ENCODE measurements at places on chromosomes 7 and 10.

GRCh38 chr10:110664483-110665420 lies 20.6 kb downstream of the RBM20 start:
- peak; percentile 85 for DNase-seq

GRCh38 chr10:101238732-101239105 lies 9.5 kb upstream of the LBX1 start:
- no peak for DNase-seq

DNA sequence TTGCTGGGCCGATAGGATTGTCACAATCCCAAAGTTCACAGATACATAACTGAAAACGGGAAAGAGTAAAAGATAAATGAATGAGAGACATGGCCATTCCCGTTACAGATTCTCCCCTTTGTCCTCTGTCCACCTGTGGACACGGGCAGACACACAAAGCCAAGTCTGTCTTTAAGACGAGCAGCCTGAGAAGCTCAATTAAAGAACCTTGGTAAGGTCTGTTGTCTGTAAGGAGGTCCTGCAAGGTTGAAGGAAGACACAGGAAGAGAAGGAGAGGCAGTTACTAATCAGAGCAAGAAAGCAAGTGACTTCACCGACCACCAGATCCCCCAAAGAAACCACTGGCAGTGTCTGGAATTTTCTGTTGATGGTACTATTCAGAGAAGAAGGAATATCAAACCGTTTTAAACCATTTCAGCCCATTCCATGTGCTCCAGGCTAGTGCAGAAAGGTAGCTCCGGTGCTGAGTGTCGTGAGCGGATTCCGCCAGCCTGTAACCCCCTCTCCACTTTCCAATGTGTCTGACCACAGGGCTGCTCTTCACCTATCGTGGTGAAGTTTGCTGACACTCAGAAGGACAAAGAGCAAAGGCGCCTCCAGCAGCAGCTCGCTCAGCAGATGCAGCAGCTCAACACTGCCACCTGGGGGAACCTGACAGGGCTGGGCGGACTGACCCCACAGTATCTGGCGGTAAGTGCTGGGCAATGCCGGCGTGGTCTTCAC lies 252.6 kb downstream of the CELF2 start:
- peak; percentile 27 for DNase-seq

- DNase-seq = no peak
Measured at GRCh38 chr7:80440883-80441282, 71.0 kb downstream of the GNAT3 start.

DNA sequence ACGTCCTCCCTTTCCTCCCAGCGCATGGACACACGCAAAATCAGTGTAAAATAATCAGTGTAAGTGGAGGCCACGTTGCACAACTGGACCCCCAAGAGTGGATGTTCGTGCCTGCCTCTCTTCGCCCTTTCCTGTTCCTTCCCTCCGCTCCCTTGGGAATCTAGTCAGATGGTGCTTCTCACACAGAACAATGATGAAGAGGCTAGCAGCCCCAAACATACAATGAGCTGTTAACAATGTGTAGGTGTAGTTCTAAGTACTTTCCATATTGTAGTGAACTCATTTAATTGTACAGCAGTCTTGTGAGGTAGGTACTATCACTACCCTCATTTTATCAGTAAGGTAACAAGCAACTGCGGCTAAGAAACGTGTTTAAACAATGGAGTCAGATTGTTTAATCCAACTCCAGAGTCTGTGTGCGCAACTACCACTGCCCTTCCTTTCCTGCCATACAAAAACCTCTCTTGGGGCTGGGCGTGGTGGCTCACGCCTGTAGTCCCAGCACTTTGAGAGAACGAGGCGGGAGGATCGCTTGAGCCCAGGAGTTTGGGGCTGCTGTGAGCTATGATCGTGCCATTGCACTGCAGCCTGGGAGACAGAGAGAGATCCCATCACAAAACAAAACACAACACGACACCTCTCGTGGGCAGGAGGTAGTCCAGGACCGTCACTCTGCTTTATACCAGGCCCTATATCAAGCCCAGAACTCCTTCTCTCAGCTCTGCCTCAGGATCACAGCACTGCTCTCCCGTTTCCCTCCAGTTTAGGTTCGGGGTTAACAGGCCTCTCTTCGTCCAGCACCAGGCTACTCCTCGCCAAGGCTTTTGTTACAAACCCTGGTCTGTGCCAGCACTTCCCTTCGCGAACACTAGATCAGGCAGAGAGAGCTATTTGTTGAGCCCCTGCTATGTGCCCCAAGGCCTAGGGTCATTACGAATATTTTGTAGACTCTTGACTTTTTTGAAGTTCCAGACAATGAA lies 1.1 kb downstream of the FKBP9 start:
- DNase-seq = no peak

DNA sequence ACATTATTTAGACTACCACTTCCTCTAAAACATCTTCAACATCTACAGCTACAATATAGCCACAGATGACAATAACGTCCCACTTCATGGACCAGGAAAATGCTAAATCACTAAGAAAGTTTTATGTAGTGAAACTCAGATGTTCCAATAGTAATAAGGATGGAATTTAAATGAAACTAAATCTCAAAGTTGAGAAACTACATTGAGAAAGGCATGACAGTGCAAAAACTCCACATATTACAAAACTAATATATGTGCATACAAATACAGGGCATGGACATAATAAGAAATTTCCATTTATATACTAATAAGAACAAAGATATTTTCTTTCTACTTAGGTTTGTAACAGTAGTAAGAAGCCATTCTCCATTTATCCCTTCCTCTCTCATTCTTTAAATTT lies 31.1 kb downstream of the POT1 start:
- DNase-seq = no peak

- no peak for DNase-seq
Measured at GRCh38 chr7:135168489-135169140, 1.9 kb downstream of the CYREN start.

GRCh38 chr7:77329466-77330168 lies 86.5 kb downstream of the GSAP start:
- no peak for DNase-seq

DNA sequence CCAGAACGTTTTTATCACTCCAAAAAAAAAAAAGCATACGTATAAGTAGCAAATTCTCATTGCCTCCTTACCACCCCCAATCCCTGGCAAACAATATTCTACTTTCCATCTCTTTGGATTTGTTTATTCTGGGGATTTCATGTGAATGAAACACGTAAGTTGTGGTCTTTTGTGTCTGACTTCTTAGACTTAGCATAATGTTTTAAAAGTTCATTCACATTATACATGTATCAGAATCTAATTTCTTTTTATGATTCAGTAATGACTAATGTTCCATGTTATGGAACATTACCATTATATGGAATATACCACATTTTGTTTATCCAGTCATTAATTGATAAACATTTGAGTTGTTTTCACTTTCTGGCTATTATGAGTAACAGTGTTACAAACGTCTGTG lies 12.5 kb upstream of the KLHL7 start:
- no peak for DNase-seq

DNA sequence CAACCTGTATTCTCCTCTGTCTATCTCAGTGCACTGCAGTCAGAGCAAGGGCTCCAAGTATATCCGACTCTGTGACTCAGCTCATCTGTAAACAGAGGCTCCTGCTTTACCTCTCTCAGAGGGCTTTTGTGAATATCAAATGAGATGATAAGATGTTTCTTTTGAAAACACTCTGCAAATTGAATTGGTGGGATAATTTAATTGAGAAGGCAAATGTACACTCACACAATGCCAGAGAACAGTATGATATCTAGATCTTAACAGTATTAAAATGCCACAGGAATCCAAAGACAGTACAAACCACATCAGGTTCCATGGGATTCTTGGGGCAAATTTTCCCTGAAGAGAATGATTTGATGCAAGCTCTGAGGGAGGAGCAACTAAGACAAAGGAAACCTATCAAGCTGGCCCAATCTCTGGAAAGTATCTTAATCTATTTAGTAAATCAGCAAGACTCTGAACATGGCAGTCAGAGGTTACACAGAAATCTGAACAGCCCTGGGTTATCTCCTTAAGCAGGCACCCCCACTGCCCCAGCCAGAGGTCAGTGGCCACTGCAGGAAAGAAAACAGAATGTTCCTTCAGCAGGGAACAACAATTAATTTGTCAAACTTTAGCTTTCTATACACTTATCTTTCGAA lies 45.9 kb downstream of the DOCK4 start:
- peak; percentile 18 for DNase-seq

DNA sequence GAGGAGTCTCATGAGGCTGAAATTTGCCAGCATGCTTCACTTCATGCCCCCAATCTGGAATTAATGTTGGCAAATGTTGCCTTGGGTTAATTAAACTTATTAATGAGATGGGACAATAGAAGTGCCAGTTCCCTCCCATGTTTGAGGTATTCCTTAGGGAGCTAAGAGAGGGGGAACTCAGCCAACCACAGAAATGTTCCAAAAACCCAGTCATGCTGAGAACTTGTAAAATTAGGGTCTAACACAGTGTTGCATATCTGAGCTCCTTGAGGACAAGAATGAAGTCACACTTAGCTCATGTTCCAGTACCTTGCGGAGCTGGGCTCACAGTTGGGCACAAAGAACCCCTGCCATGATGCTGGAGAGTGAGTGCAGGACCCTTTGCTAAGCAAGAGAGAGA lies 89.4 kb downstream of the OAT start:
- DNase-seq = no peak

DNA sequence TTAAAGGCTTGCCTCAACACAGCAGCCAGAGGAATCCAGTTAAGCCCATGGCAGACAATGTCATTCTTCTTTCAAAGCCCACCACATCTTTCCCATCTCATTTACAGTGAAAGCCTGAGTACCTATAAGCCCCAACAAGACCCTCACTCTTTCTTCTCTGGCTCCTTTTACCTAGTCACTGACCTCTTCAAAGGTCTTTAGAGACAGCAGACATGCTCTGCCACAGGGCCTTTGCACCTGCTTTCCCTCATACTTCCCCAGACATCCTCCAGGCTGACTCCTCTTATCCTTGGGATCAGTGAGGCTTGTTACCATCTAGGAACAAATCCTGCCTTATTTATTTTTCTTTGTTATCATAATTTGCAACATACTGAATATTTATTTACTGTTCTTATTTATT lies 17.8 kb downstream of the HYAL4 start:
- DNase-seq = no peak

DNA sequence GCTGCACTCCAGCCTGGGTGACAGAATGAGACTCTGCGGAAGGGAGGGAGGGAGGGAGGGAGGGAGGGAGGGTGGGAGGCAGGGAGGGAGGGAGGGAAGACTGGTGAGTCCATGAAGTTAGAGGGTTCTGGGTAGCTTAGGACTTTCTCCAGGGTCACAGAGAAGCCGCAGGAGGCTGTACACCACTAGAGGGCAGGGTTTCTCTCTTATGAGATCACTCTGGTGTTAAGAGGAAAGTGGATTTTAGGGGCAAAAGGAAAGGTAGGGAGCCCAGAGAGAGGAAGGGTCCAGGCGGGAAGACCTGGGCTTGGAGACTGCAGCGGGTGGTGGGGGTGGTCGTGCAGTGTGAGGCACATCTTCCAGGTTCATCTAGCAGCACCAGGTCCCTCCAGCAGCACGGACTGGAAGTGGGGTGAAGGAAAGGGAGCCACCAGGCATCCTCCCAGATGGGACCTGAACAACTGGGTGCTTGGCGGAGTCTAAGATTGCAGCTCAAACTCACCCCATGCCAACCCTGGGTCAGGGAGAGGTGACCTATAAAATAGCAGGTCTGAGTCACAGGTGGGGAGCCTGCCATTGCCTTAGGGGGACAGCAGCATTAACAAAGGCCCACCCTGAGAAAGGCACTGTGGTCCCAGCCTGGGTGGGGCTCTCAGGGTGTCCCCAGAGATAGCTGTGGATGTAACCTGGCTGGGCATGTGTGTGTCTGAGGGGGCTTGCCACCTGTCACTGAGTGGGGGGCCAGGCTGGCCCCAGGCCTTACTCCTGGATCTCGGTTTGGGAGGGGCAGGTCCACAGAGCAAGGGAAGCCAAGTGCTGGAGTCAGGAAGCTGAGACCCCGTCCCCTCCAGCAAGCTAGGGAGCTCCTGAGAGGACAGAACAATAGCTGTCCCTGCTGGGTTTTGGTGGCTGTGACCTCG lies 48.5 kb upstream of the SLC29A3 start:
- no peak for DNase-seq

GRCh38 chr7:87474533-87475358 lies 734 bp downstream of the ABCB4 start:
- no peak for DNase-seq

- no peak for DNase-seq
Measured at GRCh38 chr10:63204667-63205391, 71.7 kb downstream of the NRBF2 start.

DNA sequence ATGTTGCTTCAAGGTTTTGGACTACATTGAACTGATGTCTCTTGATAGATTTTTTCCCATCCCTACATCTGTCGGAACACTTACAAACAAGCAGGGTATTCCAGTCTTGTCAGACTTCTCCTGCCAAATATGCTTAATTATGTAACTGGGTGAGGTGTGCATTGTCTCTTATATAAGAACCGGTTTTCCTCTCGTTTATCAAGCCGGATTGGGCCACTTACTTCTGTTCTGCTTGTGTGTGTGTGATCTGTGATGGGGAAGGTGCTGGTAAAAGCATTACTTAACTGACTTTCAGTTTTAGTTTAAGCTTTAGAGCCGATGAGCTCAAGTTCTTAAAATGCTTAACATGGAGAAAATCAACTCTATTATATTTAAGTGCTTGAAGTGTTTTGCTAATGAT lies 57.9 kb downstream of the OTUD1 start:
- no peak for DNase-seq

DNA sequence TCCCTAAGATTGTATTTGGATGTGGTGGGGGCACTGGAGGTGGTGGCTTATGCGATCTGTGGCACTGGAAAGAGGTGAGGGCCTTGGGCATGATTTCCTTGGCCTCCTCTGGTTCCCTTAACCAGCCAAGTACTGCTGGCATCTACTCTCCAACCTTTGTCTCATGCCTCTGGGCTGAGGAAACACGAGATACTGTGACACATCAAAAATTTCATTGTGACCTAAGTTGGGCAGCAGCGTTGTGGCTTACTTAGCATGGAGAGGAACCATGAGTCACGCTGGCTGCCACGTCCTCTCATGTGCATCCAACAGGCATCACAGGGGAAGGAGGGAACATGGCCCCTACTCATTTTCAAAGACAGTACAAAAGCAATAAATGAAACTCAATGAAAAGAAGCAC lies 29.7 kb upstream of the GSDME start:
- peak; percentile 81 for DNase-seq

GRCh38 chr7:128215281-128215680 lies 25.8 kb upstream of the LEP start:
- peak; percentile 51 for DNase-seq

DNA sequence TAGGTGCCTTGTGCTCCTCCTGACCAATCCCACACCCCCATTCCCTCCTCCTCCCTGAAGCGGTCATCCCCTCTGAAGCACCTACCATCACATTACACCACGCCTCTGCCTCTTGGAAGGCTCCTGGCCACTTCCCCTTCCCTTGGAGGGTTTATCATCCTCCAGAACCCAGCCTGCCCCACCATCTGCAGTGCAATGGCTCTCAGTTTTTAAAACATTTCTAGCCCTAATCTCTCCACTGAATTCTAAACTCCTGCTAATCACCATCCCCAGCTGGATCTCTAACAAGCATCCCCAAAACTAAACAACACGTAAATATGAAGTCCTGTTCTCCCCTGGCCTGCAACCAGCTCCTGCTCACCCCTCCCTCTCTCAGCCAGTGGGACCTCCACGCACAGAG lies 70.6 kb downstream of the PIP4K2A start:
- no peak for DNase-seq

- no peak for DNase-seq
Measured at GRCh38 chr10:119542988-119543813, 682 bp upstream of the RGS10 start.

- DNase-seq = no peak
Measured at GRCh38 chr10:29306688-29307087, 17.8 kb downstream of the LYZL1 start.

- DNase-seq = no peak
Measured at GRCh38 chr10:4804465-4804864, 21.5 kb upstream of the AKR1E2 start.
